Progenitor cell of endocrine pancreas (in vitro differentiated cells): ENCODE measurements at places on chromosomes 5 and 9.

GRCh38 chr5:127834094-127834531 lies 130.9 kb downstream of the CCDC192 start:
- H3K27me3 ChIP-seq: no peaks in the 10 kb centered on the region
- H3K27ac ChIP-seq: peak overlapping the region; percentile 50
- H3K4me3 ChIP-seq: no peak overlapping the region

DNA sequence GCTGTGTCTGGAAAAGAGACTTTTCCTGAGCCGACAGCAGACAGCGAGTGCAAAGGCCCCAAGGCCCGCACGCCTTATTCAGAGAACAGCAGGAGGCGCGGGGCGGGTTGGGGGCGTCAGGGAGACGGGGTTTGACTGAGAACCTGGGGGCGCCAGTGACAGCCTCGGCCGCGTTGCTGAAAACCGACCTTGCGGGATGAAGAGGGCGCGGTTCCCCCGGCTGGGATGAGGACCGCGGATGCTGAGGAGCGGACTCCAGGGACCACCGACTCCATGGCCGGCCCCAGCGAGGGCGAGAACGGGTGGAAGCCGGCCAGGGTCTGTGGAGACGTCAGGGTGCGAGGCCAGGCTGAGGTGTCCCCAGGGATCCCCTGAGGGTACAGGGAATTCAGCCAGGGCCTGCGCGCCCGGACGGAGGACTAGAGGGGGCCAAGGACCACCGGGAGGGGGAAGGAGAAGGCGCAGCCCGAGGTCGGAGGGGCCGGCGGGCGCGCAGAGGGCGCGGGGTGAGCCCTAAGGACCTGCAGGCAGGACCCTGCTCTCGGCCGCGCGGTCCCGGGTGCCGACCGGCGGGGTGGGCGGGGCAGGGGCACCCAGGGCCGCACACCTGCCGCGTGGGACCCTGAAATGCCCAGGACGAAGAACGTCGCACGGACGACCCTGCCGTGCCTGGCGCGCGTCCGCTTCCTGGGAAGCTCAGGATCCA lies 837 bp upstream of the AHRR start:
- DNase-seq: no peak
- no peaks in the 10 kb centered on the region for H3K36me3 ChIP-seq
- H3K4me1 ChIP-seq: no peaks in the 10 kb centered on the region
- peak overlapping the region; percentile 55 for H3K4me3 ChIP-seq

DNA sequence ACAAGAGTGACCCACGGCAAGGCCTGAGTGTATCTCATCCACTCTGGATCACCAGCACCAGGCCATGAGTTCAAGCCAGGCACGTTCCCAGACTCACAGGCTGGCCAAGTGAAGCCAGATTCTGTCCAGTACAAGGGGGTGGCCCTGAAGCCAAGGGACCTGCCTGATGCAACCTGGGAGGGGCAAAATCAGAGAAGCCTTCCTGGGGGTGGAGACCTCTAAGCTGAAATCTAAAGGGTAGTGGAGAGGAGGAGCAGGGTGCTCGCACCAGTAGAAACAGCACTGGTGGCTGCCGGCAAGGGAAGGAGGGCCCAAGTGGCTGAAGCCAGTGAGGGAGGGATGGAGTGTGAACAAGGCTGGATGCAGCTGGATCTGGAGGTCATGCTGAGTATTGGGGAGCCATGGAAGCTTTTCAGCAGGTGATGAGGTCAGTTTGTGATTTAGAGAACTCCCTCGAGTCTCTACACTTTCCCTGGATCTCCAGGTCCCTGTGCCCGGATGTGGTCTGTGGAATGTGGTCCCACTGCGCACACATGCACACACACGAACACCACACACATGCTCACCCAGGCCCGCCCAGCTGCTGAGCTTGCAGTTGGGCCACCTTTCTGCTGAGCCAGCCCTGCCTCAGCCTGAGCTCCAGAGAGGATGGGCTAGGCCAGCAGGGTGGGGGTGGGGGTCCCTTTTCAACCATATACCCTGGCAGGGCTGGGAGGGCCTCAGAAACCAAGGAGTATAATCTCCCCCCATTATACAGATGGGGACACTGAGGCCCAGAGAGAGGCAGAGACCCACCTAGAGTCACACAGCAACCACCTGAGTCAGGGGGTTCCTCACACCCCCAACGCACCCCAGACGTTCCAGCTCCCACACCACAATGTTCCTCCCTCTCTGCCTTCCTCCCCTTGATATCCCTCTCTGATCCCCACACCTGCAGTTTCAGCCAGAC lies 1.6 kb downstream of the PIP5KL1 start:
- H3K4me3 ChIP-seq: peak overlapping the region; percentile 26
- no peaks in the 10 kb centered on the region for H3K36me3 ChIP-seq
- H3K27ac ChIP-seq: no peak overlapping the region

- no peaks in the 10 kb centered on the region for H3K36me3 ChIP-seq
- no peak overlapping the region for H3K4me3 ChIP-seq
- peaks cover 15% of the 10 kb centered on the region for H3K4me1 ChIP-seq
- H3K27me3 ChIP-seq: no peaks in the 10 kb centered on the region
- DNase-seq: no peak
These were observed 271.3 kb downstream of the ZSWIM6 start for GRCh38 chr5:61603211-61603908.

GRCh38 chr5:52476346-52476745 lies 311.4 kb upstream of the ITGA1 start:
- no peak for DNase-seq
- H3K27ac ChIP-seq: no peak overlapping the region
- no peaks in the 10 kb centered on the region for H3K36me3 ChIP-seq
- H3K4me1 ChIP-seq: no peaks in the 10 kb centered on the region
- H3K27me3 ChIP-seq: no peaks in the 10 kb centered on the region

DNA sequence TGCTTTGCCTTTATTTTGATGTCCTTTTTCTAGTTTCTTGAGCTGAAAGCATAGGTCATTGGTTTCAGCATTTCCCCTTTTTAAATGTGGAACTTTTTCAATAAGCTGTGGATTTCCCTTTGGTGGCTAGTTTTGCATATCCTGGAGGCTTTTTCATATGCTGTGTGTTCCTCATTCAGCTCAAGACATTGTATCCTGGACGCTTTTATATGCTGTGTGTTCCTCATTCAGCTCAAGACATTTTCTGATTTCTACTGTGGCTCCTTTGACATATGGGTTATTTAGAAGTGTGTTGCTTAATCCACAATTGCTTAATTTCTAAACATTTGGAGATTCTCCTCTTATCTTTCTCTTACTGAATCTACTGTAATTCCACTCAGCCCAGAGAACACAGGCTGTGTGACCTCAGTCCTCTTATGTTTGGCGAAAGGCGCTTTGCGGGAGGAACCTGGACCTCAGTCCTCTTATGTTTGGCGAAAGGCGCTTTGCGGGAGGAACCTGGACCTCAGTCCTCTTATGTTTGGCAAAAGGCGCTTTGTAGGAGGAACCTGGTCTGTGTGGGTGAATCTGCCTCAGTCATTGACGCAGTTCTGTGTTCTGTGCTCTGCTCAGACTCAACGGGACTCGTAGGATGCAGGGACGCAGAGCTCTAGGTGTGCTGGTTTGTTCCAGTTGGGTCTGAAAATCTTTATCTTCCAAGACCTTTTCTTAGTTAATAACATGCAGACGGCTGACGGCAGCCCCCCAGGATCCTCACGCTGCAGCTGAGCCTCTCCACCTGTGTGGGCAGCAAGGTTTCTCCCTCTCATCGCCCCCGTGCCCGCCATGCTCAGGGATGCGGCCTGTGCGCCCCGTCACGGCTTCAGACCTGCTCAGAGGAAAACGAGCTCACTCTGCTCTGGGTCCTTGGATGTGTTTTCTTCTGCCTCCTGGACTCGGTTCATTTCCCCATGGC lies 6.0 kb upstream of the SLC9A3 start:
- no peaks in the 10 kb centered on the region for H3K36me3 ChIP-seq
- peaks cover 6% of the 10 kb centered on the region for H3K4me1 ChIP-seq
- H3K4me3 ChIP-seq: no peak overlapping the region
- H3K27me3 ChIP-seq: peaks cover 56% of the 10 kb centered on the region

DNA sequence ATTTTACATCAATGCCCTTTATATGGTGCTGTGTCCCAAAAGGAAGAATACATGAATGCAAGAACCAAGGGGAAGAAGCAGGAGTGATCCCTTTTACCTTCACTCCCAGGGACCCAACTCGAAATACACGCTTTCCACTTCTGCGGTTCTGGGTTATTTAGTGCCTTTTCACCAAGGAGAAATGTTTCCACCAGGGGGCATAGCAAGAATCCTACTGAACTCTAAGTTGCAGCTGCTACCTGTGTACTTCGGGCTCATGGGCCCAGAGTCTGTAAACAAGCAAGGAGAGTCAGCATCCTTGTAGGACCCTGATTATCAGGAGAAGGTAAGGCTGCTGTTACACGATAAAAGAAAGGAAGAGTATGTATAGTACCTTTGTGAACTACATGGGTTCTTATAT lies 45.7 kb downstream of the DPYSL3 start:
- no peak overlapping the region for H3K27ac ChIP-seq
- H3K27me3 ChIP-seq: no peaks in the 10 kb centered on the region
- no peak overlapping the region for H3K4me3 ChIP-seq
- no peak for DNase-seq
